Memory B cell (primary cell): ENCODE measurements at places on chromosomes 3 and 15.

DNA sequence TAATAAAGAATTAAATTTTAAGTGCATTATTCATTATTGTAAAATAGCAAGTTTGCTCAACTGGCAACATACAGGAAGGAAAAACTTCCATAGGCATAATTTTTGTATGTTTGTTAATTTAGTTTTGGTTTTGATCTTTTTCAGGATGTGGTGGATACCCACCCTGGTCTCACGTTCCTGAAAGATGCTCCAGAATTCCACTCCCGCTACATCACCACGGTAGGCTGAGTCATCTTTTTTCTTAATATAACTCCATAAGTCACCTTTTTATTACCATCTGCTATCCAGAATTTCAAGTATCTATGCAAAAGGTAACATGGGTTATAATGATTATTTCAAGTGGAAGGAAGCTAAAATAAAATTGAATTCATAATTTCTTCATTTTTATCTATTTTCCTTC, 104.8 kb downstream of the PPP2R3A start:
- H3K36me3 ChIP-seq, result no peaks in the 10 kb centered on the region
- peaks cover 5% of the 10 kb centered on the region for H3K27me3 ChIP-seq
- H3K27ac ChIP-seq, result no peak overlapping the region
- no peak overlapping the region for H3K4me3 ChIP-seq
- DNase-seq, result no peak
- no peaks in the 10 kb centered on the region for H3K4me1 ChIP-seq

DNA sequence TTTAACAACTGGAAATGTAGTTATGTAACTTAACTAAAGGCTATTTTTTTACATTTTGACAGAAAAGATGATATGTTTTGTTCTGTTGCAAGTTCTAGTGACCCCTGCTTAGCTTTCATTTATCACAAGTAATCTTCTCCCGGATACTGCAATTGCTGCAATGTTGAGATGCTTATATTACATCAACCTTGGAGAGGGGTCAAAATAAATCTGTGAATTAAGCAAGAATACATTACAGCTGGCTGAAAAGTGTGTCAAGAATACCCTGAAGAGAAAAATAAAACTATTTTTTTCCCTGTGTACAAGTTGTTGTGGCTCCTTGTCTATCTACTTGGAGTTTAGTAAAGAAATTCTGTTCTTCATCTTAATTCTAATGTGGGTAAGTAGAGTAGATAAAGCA, 232.1 kb upstream of the GOLIM4 start:
- no peak overlapping the region for H3K4me3 ChIP-seq
- no peaks in the 10 kb centered on the region for H3K36me3 ChIP-seq
- no peaks in the 10 kb centered on the region for H3K4me1 ChIP-seq
- DNase-seq, result no peak
- H3K27ac ChIP-seq, result no peak overlapping the region
- H3K27me3 ChIP-seq, result no peaks in the 10 kb centered on the region

- H3K27ac ChIP-seq, result peak overlapping the region; percentile 91
- H3K27me3 ChIP-seq, result no peaks in the 10 kb centered on the region
- H3K4me1 ChIP-seq, result peaks cover 36% of the 10 kb centered on the region
- H3K4me3 ChIP-seq, result peak overlapping the region; percentile 94
- DNase-seq, result no peak
Observed at GRCh38 chr3:177193688-177194268, 3.5 kb downstream of the TBL1XR1 start.

- H3K4me1 ChIP-seq, result peaks cover 2% of the 10 kb centered on the region
- H3K27ac ChIP-seq, result no peak overlapping the region
- H3K27me3 ChIP-seq, result no peaks in the 10 kb centered on the region
- no peak overlapping the region for H3K4me3 ChIP-seq
- H3K36me3 ChIP-seq, result no peaks in the 10 kb centered on the region
Observed at GRCh38 chr3:165748094-165748493, 89.1 kb downstream of the BCHE start.

- DNase-seq, result no peak
- H3K27me3 ChIP-seq, result no peaks in the 10 kb centered on the region
- H3K36me3 ChIP-seq, result peaks cover 22% of the 10 kb centered on the region
- H3K27ac ChIP-seq, result no peak overlapping the region
Observed at GRCh38 chr3:23895181-23895580, 21.6 kb downstream of the NKIRAS1 start.

GRCh38 chr3:70811880-70812279, 499.4 kb upstream of the MDFIC2 start:
- H3K36me3 ChIP-seq, result no peaks in the 10 kb centered on the region
- H3K27ac ChIP-seq, result no peak overlapping the region
- DNase-seq, result no peak
- H3K4me1 ChIP-seq, result no peaks in the 10 kb centered on the region
- H3K27me3 ChIP-seq, result peaks cover 8% of the 10 kb centered on the region
- H3K4me3 ChIP-seq, result no peak overlapping the region

- H3K27ac ChIP-seq, result peak within 1 kb of the TSS; percentile 55
- peaks cover 16% of the 10 kb centered on the region for H3K4me1 ChIP-seq
- peaks cover 15% of the 10 kb centered on the region for H3K27me3 ChIP-seq
- no peaks in the 10 kb centered on the region for H3K36me3 ChIP-seq
- DNase-seq, result no peak
Observed at GRCh38 chr3:127822041-127822681, at the start of gene MGLL. Gene MGLL, minus strand, starts transcription at chr3:127822515. Its CDS starts 197 bp downstream, at chr3:127822318.

DNA sequence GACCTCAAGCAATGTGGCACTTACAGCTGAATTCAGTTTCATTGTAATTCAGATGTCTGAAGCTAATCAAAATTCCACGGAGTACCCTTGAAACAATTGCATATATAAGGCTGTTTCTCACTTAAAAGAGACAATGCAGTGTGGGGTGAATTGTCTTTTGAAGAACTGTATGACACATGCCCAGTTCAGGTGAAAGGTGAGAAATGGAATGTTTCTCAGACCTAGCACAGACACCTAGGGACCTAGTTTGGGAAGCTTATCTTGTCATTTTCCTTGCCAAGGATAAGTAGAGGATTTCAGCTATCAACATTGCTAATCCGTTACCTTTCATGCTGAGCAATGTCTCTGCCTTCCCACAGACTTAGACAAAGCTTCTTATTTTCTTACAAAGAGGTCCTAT, 36.3 kb downstream of the MBNL1 start:
- H3K4me1 ChIP-seq, result peaks cover 49% of the 10 kb centered on the region
- H3K27me3 ChIP-seq, result no peaks in the 10 kb centered on the region
- no peak overlapping the region for H3K4me3 ChIP-seq
- H3K27ac ChIP-seq, result peak overlapping the region; percentile 88
